ENCODE measurements at places on chromosomes 7 and 10.

DNA sequence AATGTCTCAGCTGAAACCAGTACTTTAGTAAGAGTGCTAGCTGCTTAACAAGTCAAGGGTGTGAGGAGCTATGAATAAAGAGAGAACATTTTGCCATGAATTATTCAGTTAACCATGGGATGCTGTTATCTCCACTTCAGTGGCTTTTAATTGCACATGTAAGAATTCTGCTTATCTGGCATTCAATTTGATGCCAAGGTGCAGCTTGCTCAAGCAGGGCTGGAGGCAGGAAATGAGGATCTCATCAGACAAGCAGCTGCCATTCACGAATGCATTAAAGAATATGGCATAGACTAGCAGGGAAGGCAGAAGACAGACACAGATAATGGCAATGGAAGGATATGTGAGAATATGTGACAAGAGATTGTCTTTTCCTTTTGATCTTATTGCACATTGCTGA, 697.8 kb downstream of the NRG3 start:
- DNase-seq, result no peak

DNA sequence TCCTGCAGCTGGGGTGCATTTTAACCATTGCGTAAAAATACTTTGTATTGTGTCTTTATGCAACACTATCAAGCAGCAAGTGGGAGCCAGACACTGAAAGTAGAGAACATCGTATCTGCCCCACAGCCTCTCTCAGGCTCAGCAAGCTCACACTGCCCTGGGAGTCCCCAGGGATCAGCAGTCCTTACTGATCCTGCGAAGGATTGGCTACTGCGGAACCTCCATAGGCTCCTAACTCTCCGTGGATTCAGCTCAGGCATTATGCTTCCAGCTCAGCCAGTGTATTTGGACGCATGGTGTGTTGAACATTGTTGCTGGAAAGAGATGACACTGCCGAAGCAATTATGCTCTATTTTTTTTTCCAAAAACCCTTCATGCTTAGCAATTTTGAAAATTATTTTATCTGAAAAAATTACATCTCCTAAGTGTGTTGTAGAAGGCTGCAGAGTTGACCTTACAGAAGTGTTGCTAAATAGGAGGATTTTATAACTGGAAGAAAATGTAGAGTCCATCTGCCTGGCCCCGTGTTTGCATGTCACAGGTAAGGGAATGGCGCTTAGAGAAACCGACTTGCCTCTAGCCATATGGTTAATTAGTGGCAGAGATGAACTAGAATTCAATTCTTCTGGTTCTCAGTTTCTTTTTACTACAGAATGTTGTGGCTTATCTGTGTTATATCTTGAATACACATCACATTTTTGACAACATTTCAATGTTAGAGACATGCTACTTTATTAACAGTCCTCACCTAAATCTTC, 276.4 kb upstream of the COBL start:
- DNase-seq, result no peak

DNA sequence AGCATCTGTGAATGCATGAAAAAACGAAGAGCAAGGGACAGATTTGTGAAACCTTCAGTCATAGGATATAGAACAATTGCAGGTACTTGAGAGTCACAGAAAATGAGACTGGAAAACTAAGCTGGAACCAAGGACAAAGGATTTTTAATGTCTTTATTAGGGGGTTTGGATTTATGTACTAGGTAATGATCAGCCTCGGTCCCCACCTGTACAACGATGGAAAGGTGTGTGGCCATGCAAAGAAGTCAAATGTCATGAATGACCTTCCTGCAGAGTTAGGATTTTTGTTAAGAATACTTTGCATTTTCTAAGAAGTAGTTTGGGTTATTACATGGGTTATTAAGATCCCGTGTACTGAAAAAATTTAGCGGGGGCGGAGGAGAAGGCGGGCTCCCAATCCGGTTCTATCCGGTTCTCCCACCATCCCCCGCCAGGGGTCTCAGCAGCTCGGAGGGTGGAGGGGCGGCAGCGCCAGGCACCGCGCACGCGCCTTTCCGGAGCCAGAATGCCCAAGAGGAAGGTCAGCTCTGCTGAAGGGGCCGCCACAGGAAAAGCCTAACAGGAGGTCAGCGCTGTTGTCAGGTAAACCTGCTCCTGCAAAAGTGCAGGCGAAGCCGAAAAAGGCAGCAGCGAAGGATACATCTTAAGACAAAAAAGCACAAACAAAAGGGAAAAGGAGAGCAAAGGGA, 327.5 kb upstream of the PLXDC2 start:
- DNase-seq, result no peak

- no peak for DNase-seq
These were observed 35.0 kb upstream of the ZNF32 start for GRCh38 chr10:43683451-43684291.

GRCh38 chr10:125190414-125190813, 30.1 kb upstream of the CTBP2 start:
- DNase-seq, result no peak

DNA sequence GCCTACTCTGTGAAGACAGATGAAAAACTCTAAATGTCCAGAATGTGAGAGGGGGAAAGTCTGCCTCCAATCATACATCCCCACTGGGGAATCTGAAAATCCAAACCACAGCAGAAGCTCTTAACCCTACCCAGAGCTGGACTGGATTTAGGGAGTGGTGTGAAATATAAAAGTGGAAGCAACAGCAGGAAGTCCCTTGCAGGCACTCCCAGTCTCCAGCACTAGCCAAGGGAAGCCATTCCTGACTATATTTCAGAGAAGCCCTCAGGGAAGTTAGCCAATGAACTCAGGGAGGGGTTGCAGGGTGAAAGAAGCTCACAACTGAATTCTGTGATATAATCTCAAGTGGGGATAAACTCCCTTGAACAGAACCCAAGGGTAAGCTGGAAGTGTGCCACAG, 51.5 kb downstream of the CRPPA start:
- DNase-seq, result no peak

- no peak for DNase-seq
These were observed 453.7 kb upstream of the LRRN3 start for GRCh38 chr7:110637252-110637651.

DNA sequence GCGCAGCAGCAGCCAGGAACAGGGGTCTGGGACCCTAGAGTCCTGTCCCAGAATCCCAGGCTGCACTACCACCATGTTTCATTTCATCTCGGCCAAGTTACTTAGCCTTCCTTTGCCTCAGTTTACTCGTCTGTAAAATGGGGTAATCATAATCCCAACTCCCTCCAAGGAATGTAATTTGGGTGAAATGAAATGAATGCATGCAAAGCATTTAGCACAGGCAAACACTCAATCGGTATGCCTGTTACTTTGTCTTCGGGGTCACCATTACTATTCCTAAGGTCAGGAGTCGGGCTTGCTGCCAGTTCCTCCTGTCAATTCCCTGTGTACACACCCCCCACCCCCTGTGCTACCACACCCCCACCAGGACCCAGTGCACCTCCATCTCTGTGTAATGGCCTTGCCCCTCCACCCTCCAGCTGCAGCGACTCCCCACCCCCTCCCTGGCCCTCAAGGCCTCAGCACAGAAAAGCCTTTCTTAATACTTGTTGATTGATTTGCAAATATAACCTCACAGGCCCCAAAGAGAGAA, 1.7 kb downstream of the TNS3 start:
- no peak for DNase-seq

- DNase-seq, result no peak
These were observed 30.4 kb downstream of the LSM5 start for GRCh38 chr7:32459788-32460187.

GRCh38 chr7:140888087-140888486, 36.6 kb downstream of the BRAF start:
- DNase-seq, result no peak

- no peak for DNase-seq
These were observed 14.5 kb downstream of the WNT16 start for GRCh38 chr7:121343302-121343701.

- DNase-seq, result peak; percentile 13
These were observed 27.1 kb downstream of the KLF6 start for GRCh38 chr10:3757638-3758490.

DNA sequence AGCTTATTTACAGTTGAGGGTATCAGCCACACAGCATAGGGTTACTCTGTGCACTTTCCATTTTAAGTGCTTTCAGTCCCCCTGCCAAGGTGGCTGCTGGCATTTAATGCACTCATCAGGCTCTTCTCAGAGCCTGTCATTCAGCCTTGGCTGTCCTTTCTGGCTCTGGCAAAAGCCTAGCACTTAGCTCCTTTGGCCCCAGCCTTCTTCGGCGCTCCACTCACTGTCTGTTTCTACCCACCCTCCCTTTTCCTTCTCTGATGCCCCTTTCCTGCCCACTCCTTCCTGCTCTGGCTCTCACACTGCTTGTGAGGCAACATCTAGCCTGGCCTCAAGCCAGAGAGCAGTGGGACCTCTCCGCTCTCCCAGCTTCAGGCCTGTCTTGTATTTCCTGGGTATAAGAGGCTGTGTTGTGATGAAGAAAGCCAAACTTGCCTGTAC, 60.2 kb downstream of the WIPF3 start:
- DNase-seq, result no peak

GRCh38 chr10:77825965-77826364, 100.6 kb downstream of the DLG5 start:
- no peak for DNase-seq

- DNase-seq, result no peak
These were observed 8.9 kb upstream of the TSPAN13 start for GRCh38 chr7:16744518-16745250.

DNA sequence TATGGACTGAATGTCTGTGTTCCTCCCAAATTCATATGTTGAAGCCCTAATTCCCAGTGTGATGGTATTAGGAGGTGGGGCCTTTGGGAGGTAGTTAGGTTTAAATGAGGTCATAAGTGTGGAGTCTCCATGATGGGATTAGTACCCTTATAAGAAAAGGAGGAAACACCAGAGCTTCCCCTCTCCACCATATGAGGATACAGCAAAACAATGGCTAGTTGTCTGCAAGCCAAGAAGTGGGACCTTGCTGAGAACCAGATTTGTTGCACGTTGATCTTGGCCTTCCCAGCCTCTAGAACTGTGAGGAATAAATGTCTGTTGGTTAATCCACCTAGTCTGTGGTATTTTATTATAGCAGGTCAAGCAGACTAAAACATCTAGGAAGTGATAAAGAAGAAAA, 102.2 kb downstream of the AHCYL2 start:
- DNase-seq, result no peak

DNA sequence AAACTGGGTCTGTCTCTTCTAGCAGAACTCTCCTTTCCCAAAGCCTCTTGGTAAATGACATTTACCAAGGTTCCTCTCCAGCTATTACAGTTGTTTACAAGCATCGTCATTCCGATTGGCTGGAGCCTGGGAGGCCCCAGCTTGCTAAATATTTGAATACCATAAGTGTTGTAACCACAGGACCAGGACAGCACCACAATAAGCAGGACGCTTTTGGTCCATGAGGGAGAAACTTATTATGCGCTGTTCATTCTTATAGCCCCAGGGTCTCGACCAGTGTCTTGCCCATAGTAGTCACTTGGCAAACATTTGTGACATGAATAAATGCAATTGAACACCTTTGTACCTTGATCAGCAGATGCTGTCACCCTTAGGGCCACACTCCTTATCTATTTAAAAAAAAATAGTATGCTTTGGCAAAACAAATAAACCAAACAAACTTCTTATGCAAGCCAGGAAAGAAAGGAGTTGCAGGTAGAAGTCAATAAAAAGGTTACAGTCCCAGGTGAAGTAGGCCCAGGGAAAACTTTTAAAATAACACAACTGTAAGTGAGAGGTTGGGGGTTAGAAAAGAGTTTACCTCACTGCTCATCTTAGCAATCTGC, 32.8 kb downstream of the NRAP start:
- DNase-seq, result no peak

- no peak for DNase-seq
These were observed 238.1 kb downstream of the RELN start for GRCh38 chr7:103751311-103751880.

DNA sequence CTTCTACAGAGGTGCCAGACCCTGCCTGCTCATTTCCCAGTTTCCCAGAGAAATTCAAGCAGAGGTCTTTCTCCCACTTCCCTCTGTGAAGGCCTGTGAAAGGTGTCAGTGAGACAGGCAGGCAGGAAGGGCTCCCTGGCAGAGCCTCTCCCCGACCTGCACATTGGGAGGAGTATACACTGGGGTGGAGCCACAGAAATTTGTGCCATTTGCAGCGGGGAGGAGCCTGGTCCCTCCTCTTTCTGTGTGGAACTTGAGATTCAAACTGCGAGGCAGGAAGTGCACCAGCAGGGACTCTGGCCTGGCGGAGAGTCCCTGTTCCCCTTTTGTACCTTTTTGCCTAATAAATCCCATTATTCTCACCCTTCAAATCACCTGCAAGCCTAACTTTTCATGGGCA, 54.6 kb upstream of the OPN4 start:
- no peak for DNase-seq

DNA sequence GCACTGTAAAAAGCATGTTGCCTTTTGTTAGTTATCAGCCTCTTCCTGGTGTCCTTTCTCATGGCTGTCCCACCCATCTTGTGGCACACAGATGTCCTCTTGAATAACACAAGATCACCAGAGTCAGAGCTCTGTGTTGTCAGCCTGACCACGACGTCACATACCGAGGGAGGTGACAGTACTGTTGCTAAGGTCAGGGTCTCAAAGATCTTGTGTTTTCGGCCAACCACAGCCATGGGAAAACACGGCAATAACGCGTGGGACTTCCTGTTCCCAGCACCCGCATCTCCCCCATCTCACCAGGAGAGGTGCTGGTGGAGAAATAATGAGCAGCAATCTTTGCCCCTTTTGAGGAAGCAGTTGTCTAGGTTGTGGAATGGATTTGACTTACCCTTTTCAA, 40.4 kb downstream of the NPVF start:
- peak; percentile 49 for DNase-seq

GRCh38 chr10:76624470-76624869, 1013.1 kb downstream of the KCNMA1 start:
- no peak for DNase-seq

DNA sequence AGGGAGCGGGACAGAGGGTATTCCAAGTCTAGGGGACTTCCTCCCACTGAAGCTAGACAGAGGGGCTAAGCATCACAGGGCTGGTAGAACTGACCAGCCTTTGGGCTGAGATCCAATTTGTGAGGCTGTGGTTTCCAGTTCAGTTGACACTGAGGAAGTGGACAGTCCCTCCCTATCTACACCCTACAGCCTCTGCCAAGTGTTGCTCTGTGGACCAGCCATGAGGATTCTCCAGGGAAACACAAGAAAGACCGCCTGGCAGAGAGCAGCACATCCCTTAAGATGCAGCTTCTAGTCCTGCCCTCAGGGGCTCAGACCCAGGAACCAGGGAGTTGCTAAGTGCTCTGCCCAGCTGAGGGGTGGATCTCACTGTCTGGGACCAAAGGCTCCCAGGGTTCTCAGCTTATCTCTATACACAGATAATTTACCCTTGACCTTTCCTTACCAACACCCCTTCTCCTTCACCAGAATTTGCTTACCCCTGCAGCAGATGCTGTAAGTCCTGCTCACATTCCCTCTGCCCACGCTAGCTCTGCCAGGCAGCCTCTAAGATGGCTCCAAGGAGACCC, 252.0 kb downstream of the SKIDA1 start:
- no peak for DNase-seq

GRCh38 chr7:113099284-113099919, 12.8 kb upstream of the GPR85 start:
- DNase-seq, result no peak

GRCh38 chr7:98982686-98983085, 104.4 kb downstream of the TRRAP start:
- DNase-seq, result no peak

- DNase-seq, result no peak
These were observed 98.6 kb upstream of the MDFIC start for GRCh38 chr7:114823290-114823689.

All from osteoblast (primary cell).